NB4 (cell line): ENCODE measurements at places on chromosomes 2 and 18.

DNA sequence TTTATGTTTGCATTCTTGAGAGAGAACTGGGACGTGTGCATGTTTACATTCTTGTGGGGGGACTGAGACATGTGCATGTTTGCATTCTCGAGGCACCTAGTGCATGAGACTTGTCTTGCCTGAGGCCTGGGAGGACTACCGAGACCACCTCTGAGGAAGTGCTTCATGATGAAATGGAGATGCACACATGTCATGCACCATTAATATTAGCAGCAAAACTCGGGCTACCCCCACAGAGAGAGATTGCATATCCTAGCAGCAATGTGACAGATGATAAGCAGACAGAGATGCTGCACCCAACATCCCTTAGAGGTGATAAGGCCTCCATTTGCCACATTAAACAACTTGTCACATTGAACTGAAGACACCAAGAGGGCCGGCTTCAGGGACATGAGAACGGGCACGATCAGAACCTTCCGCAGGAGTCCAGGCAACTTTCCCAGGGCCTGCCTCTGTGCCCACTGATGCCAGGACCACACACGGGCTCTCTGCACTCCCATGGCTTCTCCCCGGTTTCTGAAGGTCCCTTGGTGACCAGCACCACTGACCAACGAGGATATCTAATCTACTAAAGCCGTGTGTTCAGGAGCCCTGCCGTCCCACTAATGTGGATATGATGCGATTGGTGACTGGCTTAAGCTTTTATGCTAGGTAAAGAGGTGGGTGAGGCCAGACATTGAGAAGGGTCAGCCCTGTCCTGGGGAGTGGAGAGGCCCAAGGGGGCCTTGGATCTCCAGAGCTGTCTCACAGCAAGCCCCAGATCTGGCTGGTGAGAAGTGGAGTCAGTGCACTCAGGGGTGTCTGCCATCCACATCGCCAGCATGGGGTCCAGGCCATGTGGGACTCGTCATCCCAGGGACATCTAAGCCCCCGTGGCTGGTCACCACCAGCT lies 208.3 kb downstream of the NDUFA10 start:
- DNase-seq, result no peak

DNA sequence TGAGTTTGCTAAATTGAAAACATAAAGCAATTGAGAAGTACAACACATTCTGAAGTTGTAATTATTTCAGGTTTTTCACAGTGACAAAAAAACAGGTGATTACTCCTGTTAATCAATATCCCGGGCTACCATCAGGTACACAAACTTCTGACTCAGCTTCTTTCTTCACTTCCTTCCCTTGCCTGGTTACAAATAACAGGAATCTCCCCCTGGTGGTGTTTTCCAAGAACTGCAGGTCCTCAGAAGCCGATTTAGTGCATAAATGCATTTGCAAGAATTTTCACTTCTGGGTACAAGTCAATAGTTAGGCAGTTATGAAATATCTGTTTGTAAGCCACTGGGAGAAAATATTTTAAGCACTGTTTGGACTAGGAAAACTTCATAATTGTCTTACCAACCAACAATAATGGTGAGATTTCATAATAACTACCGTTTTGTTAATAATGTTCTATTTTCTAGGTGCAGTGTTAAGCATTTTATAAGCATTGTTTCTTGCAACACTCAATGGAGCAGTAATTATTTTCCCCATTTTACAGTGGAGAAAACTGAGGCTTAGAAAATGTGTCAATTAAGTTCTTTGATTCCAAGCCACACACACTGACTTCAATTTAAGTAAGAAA lies 12.4 kb upstream of the GMCL1 start:
- peak; percentile 89 for DNase-seq

DNA sequence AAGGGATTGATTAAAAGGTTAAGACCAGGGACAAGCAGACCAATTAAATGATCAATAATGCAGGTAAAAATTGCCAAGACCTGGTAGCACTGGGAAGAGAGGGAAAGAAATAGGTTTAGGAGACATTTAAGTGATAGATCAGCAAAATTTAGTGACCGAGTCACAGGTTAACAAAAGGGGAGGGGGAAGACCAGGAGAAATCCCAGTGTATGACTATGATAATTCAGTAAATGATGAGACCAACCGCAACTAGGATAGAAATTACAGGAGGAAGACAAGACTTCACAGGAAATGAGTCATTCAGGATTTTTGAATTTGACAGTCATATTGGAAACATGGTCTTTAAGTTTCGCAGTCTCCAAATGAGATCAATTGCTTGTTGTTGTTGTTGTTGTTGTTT lies 62.9 kb downstream of the COBLL1 start:
- DNase-seq, result no peak

- no peak for DNase-seq
Measured at GRCh38 chr2:222982909-222983265, 69.1 kb upstream of the KCNE4 start.

DNA sequence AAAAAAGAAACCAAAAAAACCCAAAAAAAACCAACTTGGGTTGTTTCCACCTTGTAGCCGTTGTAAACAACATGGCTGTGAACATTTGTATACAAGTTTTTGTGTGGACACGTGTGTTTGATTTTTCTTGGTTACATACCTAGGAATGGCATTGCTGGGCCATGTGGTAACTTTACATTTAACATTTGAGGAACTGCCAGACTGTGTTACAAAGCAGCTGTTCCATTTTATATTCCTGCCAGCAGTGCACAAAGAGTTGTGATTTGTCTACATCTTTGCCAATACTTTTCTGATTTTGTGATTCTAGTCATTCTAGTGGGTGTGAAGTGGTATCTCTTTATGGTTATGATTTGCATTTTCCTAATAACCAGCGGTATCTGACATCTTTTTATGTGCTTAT lies 22.5 kb downstream of the LPIN1 start:
- DNase-seq, result no peak

GRCh38 chr2:240784629-240785423 lies 35.2 kb downstream of the KIF1A start:
- no peak for DNase-seq

DNA sequence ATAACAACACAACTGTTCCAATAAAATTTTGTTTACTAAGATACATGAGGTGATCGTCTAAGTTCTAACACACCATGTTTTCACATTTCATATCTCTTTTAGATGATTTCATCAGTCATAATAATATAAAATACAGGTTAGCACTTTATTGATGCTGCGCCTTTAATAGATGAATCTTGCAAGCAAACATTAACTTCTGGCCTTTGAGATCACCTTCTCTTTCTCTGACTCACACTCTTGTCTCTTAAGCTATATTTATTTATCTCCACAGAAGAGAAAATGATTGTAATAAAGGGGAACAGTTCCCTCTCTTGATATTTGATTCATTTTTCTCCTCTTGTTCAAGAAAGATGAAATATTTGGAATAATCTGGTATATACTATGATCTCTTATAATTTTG lies 603.3 kb upstream of the POU3F3 start:
- no peak for DNase-seq

DNA sequence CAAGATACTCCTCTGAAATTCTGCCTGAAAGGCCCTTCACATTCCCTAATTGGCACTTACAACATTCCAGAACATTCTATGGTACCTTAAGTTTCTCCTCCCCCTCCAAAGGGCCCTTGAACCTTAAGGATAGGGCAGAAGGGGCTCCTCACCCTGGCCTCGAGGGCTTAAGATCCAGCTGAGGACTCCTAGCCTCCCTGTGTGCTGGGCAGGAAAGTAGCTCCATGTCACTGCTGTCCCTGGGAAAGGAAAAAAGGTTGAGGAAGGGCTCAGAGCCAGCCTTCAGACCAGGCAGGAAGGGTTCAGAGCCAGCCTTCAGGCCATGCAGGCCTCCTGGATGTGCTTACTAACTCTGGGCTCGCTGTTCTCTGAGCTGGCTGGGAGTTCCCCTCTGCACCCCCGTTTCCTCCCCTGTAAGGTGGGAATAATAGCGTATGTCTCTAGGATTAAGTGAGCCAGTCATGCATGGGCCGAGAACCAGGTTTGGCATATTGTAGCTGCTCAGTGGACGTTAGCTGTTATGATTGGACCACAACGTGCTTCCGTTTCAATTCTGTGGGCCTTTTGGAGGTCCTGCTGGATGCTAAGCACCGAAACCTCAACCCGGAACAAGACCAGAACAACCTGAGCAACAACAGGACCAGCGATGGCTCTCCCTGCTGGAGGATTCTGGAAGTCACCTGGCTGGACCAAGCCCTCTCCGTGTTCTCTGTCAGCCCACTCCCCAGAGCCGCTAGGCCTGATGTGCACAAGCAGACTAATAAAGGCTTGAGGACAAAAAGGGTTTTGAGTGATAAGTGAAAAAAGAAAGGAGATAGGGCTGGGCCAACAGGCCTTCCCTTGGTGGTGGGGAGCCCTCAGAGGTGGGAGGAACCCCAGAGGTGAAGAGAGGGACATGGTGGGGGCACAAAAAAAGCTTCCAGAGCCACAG lies 1.0 kb upstream of the B3GNT7 start:
- DNase-seq, result peak; percentile 37

- no peak for DNase-seq
Measured at GRCh38 chr18:79520478-79521390, 125.0 kb downstream of the NFATC1 start.

- peak; percentile 10 for DNase-seq
Measured at GRCh38 chr18:55781481-55781957, 193.5 kb upstream of the TCF4 start.

DNA sequence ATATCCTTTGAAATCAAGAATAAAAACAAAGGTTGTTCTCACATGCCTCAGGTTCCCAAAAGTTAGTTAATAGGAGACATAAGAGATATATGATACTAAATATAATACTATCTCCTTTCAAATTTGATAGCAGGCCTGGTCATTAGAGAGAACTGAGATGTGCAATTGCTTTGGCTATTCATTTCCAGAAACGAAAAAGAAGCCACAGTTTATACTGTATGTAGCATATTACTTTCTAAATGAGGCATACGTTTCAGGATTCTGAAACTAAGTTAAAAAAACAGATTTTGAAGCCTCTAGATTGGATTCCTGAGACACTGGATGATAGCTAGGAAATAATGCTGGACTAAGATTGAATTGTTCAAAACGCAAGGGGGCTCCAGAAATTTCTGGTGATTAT lies 7.1 kb downstream of the PPP1R1C start:
- no peak for DNase-seq

DNA sequence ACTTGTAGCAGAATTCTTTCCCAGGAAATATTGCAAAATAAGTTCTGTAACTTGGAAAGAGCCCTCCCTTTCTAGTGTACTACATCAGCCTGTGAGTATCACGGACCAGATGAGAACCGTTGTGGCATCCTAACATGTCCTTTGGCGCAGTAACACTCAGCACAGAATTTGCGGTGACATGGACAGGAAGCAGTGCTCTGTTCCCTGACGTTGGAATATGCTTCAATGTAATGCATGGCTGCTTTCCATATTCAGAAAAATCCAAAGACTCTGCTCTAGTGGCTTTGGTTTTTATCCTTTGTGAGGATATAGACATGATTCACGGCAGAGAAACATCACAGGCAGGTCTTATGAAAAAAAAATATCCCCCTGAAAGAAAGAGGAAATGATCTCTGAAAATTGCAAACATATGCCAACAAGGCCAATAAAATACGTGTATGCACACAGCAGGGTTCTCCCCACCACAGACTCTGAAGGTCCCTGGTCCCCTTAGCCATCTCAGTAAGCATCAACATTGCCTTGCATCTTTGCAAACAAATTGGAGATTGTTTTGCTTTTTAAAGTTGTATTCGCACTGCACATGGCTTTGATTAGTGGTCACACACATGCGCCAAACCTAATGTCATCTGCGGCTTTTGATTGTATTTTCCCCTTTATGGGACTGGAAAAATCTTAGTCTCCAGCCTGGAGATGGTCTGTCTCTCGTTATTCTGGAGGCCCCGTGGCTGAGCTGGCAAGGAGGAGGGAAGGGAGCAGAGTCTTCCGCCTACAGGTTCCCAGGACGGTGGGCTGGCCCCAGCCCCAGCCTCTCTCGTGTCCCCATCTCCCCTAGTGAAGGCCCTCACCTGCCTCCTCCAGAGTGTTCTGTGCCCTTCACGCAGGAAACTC lies 122.9 kb downstream of the COPS8 start:
- peak; percentile 24 for DNase-seq

DNA sequence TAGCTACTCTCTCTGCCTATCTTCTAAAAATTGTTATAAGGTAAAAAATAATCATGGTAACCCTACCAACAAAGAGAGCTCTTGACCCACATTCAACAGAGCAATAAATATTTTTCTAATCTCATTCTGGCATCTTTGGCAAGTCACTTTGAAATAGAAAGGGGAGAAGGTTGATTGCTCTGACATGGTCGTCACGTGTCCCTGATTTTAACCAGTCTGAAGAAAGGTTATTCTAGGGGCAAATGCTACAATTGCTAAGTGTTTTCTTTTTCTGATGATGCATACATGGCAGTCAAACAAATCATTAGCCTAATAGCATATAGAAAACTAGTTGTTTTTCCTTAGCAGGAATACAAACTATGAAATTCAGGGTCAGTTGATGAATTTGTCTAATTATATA lies 153.3 kb upstream of the MAP3K20 start:
- DNase-seq, result no peak

- DNase-seq, result no peak
Measured at GRCh38 chr2:224433442-224433841, 31.5 kb upstream of the FAM124B start.

DNA sequence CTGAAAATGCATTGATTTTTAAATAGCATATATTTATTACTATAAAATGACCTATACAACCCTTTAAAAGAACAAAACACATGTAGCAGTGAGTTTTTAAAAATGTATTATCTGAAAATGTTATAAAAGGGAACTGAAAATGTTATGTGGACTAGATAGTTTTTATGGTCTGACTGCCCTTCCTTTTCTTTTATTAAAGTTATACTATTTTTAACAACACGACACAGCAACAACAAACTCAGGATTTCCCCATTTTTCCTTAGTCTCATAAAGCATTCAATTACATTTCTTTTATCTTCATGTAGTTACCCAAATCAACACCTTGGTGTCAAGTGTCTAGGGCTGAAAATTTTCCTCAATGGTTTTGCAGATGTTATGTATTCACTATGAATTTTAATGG lies 132.8 kb upstream of the TMEFF2 start:
- DNase-seq, result no peak

DNA sequence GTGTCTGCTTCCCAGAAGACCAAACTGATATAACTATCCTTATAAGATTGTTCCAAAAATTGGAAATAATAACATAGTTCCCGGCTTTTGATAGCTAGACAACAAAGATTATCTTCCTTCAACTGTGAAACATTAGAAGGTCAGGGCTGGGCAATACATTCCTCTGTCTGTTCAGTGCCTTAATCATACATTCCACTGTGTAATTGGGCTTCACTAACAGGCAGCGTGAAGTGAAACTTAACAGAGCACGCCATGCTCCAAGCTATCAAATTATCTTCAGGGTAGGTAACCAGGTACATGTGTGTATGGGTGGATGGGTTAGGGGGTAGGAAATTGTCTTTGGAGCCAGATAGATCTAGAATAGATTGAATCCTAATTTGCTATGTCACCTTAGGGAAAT lies 23.5 kb upstream of the ARL5A start:
- DNase-seq, result no peak
